Stimulated activated CD8-positive, alpha-beta memory T cell treated with anti-CD3 and anti-CD28 coated beads, Interleukin-15, amount 100 ng/mL, for 24 hours (primary cell): ENCODE measurements at places on chromosomes 3 and 15.

DNA sequence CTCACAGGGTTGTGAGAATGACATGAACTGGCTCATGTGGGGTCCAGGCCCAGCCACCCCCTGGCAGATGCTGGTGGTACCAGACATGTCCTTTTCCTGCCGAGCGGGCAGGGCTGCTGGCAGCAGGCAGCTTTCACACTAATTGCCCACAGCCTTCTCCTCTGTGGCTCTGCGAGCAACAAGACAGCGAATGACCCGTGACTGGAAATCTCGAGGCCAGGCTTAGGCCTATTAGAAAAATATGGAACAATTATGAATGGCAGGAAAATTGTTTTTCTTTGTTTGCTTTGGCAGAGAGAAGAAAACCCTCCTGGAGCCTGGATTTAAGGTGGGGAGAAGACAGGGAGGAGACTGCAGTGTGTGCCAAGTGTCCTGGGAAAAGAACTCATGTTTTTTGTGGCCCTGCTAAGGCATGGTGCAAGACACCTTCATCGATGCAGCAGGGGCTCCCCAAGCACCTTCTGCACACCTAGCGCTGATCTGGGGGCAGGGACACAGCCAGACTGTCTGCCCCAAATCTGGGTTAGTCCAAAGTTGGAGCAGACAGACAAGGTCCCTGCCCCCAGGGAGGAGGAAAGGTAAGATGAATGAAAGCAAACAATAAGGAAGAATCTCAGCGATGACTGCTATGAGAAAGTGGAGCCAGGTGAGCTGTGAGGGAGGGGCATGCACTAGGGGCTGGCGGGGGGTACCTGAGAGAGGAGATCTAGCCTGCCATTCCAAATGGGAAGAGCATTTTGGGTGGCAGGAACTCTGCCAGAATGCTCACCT, 193.8 kb upstream of the TLE3 start:
- no peak for DNase-seq

GRCh38 chr3:184423561-184423960, 43.7 kb downstream of the CHRD start:
- no peak for DNase-seq

- DNase-seq = no peak
Observed at GRCh38 chr15:68316061-68316804, 38.7 kb downstream of the FEM1B start.

GRCh38 chr3:107068980-107069379, 308.3 kb upstream of the CCDC54 start:
- no peak for DNase-seq

DNA sequence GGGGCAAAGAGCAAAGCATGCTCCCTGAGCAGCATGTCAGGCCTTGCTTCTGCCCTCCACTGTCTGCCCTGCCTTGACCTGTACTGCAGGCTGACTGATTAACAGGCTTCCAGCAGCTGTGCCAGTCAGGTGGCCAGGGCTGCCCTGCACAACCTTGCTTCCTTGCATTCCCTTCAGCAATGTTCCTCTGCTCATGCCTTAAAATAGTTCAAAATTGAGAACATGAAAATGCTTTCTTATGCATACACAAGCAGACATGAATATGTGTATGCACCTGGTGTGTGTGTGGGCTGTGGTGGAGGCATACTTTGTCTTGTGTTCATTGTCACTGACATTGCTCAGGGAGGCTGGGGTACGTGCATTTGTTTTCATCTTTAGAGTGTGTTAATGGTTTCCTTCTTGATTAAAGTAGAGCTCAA, 1.2 kb upstream of the SLC22A13 start:
- DNase-seq = no peak
